ENCODE measurements at places on chromosomes 4 and X.

GRCh38 chr4:2787230-2788100, 5.4 kb upstream of the SH3BP2 start:
- DNase-seq = no peak

GRCh38 chr4:123876671-123877101, 480.1 kb downstream of the SPRY1 start:
- no peak for DNase-seq

DNA sequence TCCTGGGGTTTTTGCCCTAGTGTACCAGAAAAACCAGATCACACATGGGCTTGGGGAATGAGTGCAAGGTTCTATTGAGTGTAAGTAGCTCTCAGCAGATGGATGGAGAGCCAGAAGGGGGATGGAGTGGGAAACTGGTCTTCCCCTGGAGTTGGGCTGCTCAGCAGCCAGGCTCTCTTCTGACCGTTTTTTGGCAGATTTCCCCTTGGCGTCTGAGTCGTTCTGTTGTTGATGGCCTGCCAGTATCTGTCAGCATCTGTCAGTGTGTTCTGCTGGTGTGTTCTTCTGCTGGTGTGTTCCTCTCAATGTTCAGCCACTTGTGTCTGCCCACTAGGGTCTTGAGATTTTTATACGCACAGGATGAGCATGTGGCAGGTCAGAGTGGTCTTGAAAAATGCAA, 633.9 kb upstream of the CPEB2 start:
- DNase-seq = no peak

- no peak for DNase-seq
Measured at GRCh38 chr4:106627051-106627450, 258.5 kb upstream of the GIMD1 start.

Measured in HAP-1 (cell line).